CD4-positive, alpha-beta T cell treated with Interleukin-1 beta for 1 hour (primary cell): ENCODE measurements at places on chromosomes 1 and 21.

GRCh38 chr1:237269938-237270337, 228.0 kb downstream of the RYR2 start:
- no peak for DNase-seq

DNA sequence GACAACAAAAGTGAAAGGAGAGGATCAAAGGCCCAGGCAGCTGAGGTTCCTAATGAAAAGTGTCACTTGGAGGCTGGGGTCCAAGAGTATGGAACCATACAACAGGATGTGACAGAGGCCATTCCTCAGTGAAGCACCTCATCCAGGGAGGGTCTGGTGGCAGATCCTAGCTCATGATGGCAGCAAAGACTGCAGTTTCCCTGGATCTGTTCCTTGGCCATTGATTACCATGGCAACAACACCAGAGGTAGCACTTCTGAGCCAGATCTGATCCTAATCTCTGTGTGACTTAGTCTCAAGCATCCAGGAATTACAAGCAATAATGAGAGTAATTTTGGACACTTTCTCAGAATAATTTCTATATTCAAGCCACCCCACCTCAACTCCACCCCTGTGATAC, 12.9 kb downstream of the FAM177B start:
- DNase-seq: no peak

DNA sequence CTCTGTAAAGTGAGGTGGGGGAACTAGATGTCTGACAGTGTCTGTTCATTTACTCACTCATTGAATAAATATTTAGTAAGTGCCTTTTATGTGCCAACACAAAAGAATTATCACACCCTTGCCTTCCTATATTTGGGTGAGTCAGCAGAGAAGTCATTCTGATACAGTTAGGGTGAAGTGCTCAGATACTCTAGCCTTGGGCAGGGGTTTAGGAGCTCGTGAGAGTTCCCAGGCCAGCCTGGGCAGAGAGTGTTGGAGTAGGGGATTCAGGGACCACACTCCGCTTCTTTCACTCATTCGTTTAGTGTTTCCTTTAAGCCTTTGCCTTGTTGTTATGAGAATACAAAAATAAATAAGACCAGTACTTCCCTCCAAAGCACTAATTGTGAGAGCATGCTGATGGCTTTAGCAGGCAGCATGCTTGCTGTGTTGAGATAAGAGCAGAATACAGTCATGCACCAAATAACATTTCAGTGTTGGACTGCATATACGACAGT, 83.9 kb downstream of the DYRK1A start:
- no peak for DNase-seq

GRCh38 chr1:8687538-8687937, 129.9 kb downstream of the RERE start:
- no peak for DNase-seq

GRCh38 chr1:82538876-82539275, 738.1 kb downstream of the ADGRL2 start:
- DNase-seq: no peak

GRCh38 chr1:8332806-8333205, 14.9 kb downstream of the SLC45A1 start:
- no peak for DNase-seq

DNA sequence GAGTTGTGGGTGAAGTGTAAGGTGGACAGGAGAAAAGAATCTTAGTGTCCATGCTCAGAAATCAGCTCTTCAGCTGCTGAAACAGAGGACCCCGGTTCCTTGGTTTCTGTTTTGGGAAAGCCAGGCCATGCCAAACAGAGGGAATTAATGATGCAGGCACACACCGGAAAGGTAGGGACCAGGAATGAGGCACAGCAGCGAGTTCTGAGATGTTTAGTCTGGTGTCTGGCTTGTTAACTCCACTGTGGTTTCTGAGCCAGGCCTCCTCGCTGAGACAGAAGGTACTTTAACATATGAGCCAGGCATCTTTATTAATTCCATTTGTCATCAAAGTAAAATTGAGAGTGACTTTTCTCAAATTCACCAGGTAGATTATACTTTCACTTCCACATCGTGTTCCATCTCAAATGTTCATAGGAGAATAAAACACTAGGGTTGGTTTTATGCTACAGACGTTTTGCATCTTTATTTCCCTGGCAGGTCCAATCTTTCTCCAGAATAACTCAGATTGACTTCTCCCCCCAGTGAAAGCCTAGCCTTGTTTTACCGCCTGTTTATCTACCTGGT, 23.5 kb downstream of the LRRC8D start:
- peak; percentile 35 for DNase-seq

- peak; percentile 74 for DNase-seq
Observed at GRCh38 chr1:10960411-10961299, 51.8 kb upstream of the TARDBP start.

GRCh38 chr21:25425156-25425555, 182.1 kb downstream of the MRPL39 start:
- DNase-seq: no peak

- DNase-seq: peak; percentile 71
Observed at GRCh38 chr1:51990478-51990965, at the start of gene RAB3B. TSS of gene RAB3B (minus strand) at chr1:51990700. CDS start at chr1:51977117, 13,583 bp downstream.

- peak; percentile 25 for DNase-seq
Observed at GRCh38 chr1:37035796-37036666, 1.7 kb upstream of the GRIK3 start.

DNA sequence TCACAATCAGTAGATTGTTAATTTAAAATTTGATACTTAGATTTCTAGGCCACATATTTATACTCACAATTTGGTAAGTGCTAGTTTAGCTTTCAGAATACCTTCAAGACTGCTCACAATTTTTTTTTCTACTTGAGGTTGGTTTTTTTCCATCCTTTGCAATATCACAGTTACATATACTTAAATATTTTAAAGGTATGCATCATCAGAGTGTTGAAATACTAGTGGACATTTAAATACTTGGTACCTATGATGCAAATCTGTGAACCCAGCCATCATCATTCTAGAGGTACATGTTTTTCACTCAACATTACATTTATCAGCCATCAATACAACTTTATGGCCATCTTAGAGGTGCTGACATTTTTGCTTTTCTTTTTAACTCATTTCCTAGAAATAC, 6.2 kb upstream of the LRRC40 start:
- DNase-seq: no peak

GRCh38 chr1:198121056-198121826, 35.6 kb upstream of the NEK7 start:
- DNase-seq: no peak

- DNase-seq: no peak
Observed at GRCh38 chr21:45601551-45601950, 42.0 kb upstream of the PCBP3 start.

- no peak for DNase-seq
Observed at GRCh38 chr21:29064850-29065481, 8.5 kb downstream of the CCT8 start.

GRCh38 chr1:218942431-218942830, 231.2 kb upstream of the LYPLAL1 start:
- DNase-seq: no peak

- no peak for DNase-seq
Observed at GRCh38 chr1:10508511-10508951, 33.8 kb downstream of the PEX14 start.

GRCh38 chr1:36692465-36693160, 209.9 kb upstream of the CSF3R start:
- DNase-seq: no peak

GRCh38 chr1:156931211-156931952, 10.9 kb downstream of the LRRC71 start:
- no peak for DNase-seq

DNA sequence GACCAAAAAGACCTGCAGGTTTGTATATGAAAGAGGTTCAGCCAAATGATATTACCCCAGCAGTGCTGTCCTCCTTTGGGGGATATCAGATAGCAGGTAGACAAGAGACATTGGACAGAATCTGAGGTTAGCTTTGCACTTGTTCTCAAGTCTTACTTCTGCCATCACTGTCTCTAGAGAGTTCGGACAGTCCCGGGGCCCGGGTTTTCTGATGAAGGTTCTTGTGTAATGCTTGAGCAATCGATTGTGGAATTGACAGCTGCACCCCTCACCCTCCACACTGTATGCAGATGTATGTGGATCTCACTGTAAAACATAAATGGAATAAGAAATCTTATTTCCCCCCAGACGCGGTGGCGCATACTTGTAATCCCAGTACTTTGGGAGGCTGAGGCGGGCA, 56.2 kb upstream of the MORC3 start:
- DNase-seq: no peak

DNA sequence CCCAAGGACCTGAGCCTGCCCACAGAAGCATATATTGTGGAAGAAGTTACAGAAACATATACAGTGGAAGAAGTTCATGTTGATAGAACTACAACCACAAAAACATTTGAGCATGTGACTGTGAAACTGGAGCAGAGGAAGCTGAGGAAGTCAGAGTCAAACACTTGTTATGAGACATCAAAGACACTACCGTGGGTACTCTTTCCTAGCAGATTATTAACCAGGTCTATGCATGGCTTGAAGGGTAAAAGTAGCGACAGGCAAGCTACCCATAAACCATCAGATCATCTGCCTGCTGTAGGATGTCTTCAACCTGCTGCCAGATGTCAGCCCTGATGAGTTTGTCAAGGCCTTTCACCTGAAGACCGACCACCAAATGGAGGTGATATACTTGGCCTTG, 35.8 kb downstream of the IVNS1ABP start:
- DNase-seq: no peak

DNA sequence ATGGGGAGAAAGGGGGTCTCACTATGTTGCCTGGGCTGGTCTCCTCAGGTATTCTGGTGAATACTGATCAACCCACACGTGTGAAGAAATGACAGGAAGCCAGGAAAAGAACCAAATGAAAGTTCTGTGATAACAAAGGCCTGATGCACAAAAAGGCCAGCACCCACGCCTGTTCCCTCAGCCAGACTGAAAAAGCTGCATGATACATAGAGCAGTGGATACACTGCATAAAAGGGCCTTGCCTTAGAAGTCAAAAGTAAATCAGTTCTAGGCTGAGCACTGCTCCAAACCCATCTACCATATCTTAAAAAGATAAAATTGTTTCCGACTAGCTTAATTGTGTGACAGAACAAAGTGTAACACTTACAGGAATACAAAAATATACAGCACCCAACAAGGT, 36.9 kb upstream of the PSMG1 start:
- DNase-seq: no peak

DNA sequence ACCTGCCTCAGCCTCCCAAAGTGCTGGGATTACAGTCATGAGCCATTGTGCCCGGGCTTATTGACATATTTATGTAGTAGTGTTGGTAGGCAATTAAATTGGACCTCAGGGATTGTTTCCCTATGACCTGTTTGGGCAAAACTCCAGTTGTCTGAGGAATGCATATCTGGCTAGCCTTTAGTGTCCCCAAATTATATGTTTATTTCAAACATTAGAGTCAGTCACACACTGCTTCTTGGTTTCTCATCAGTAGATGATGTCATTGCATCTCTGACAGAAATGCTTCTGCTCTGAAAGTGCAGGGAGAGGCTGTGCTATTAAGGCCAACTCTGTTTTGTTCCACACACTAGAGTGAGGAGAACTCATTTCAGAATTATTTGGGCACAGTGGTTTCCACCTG, 12.5 kb downstream of the PIP5K1A start:
- DNase-seq: no peak

DNA sequence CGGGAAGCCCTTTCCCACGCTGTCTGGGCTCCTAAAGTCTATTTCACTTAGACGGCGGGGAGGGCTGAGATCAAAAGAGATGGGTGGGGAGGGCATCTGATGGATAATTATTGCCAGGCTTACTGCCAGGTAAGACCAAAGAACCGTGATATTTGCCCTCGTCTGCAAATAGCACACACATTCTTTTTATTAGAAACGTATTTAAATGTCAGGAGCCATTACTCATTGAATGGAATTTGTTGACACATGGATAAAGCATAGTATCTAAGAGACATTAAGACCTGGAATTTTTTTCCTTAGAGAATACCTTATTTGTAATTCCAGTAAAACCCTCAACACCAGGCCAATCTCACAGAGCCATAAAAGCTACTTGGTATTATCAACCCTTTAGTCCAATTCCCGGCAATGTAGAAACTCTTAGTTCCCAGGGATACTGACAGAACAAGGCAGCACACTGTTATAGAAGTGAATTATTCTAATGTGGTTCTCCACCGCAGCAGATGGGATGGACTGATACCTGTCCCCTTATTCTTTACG, 10.6 kb downstream of the URB1 start:
- no peak for DNase-seq

DNA sequence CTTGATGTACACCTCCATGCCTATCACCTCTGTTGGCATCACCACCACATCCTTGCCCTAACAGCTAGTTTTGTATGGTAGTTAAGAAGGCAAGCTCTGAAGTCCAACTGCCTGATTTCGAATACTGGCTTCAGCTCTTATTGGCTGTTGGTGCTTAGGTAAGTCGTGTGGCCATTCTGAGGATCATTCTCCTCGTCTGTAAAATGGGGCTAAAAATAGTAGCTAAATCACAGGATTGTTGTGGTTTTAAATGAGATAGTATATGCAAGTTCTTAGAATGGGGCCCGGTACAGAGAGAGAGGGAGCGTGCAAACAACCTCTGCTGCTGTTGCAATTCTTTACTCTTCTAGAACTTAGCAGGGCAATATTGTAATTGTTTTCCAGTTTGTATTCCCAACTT, 20.8 kb upstream of the SPOCD1 start:
- no peak for DNase-seq
